Activated effector memory CD4-positive, alpha-beta T cell treated with Interleukin-2 at 50 U/mL for 16 hours (primary cell): ENCODE measurements at places on chromosomes 2 and 18.
A peak's percentile ranks its signal among the peaks of the same experiment; 100 is the strongest.

GRCh38 chr18:51520676-51521180, 323.2 kb upstream of the MEX3C start:
- DNase-seq, result no peak

DNA sequence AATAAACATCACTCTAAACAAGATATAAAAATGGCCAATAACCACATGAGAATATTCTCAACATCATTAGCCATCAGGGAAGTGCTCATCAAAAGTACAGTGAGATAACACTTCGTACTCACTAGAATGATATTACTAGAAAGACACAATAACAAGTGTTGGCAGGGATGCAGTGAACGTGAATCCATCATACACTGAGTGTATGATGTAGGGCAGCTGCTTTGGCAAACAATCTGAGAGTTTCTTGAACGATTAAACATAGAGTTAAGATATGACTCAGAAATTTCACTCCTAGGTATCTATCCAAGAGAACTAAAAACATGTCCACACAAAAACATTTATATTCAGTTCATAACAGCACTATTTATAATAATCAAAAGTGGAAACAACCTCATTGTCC, 368.9 kb downstream of the PID1 start:
- no peak for DNase-seq

GRCh38 chr18:51241226-51241625, 43.7 kb upstream of the MEX3C start:
- DNase-seq, result no peak

DNA sequence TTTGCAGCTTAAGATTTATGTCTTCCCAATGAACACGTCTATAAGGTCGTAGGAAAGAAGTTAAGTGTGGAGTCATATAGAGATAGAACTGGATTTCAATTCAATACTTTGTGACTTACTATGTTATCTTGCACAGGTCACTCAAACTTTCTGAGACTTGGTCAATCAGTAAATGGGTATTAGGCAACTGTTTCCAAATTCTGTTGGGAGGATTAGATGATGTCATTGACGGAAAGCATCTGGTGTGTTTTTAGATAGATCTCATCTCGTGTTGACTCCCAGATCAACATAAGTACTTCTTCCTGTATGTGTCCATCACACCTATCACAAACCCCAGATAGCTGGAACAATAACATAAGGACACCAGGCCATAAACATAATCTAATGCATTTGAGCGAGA, 771.1 kb upstream of the FANCL start:
- DNase-seq, result no peak

GRCh38 chr18:80233201-80233835, 14.0 kb downstream of the PARD6G start:
- no peak for DNase-seq

GRCh38 chr2:101766871-101767739, 69.6 kb downstream of the MAP4K4 start:
- DNase-seq, result no peak

GRCh38 chr2:214035091-214035852, 375.6 kb upstream of the VWC2L start:
- no peak for DNase-seq

- no peak for DNase-seq
These were observed 113.1 kb upstream of the ID2 start for GRCh38 chr2:8568543-8569302.

GRCh38 chr2:8329660-8330622, 351.9 kb upstream of the ID2 start:
- DNase-seq, result no peak

- DNase-seq, result no peak
These were observed 78.7 kb downstream of the EPHA4 start for GRCh38 chr2:221493391-221493790.

DNA sequence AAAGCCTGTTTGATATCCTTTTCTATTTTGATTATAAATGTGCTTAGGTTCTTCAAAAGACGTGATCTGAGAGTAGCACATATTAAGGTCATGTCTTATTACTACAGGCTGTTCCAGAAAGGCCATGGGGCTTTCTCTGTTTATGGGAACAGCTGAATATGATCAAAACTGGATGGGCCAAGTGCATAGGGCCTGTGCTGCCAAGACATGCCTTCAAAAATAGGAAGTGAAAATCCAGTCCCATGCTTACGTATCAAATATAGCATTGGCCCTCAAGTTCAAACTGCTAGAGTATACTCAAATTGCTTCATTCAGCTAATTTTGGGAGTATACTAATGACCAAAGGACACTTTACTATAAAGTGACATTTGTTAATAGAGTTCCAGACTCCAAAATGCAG, 24.1 kb downstream of the SLC25A52 start:
- DNase-seq, result no peak

DNA sequence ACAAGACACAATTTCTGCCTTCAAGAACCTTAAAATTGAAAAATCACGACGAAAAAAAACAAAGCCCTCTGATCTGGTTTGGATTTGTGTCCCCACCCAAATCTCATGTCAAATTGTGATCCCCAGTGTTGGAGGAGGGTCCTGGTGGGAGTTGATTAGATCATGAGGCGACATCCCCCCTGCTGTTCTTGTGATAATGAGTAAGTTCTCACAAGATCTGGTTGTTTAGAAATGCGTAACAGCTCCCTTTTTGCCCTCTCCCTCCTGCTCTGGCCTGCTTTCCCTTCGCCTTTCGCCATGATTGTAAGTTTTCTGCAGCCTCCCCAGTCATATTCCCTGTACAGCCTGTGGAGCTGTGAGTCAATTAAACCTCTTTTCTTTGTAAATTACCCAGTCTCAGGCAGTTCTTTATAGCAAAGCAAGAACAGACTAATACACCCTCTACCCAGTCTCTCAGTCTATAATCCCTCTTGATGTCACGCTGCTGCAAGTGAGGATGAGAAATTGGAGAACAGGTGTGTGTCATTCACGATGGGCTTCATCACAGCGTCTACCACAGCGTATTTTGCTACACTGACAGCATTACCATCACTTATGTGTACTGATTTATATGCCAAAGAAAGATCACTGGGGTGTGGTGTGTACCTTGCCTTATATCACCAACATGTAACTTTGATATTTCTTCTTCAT, 330.7 kb downstream of the MTX2 start:
- DNase-seq, result no peak

- peak; percentile 25 for DNase-seq
These were observed 85.3 kb downstream of the SPP2 start for GRCh38 chr2:234135750-234136221.

DNA sequence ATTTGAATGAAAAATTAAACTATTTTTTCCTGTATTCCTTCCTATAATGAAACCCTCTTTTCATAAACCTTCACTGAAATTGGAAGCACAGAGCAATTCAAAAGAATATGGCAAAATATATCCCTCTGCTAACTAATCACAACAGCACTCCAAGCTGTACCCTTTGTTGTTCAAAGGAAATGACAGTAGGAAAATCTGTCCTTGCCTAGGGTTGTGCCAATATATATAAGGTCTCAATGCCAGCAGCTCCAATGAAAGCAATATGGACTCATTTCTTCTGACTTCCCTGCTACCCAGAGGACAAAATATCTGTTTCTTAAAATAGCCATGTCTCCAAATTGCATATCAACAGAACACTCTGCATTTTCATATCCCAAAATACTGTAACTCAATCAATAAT, 373.9 kb upstream of the MC4R start:
- no peak for DNase-seq

GRCh38 chr2:72696559-72696958, 129.3 kb downstream of the EXOC6B start:
- no peak for DNase-seq

DNA sequence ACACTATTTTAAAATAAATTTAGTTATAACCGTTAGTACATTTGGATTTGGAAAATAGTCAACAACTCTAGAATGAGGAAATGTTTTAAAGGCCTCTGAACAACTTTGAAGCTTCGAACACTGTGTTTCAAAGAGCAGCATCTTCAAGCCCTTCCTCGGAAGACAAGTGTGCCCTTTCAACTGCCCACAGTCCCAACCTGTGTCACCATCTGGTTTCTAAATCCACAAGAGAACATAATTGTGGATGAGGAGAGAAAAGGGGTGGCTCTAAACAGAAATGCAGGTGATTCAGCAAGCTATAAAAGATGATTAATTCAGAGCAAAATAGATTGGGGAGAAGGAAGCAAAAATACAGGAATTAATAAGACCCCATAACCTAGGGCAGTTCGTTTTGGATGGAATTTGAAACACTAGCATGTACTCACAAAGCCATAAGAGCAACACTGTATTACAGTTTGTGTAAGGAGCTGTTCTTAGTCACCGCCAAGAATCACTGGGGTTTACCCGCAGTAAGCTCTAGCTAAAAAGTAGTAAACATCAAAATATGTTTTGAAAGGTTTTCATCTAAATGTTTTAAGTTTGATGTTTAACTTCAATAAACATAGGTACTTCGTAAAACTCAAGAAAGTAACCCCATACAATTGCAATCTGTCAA, 160.7 kb downstream of the EIPR1 start:
- DNase-seq, result no peak

- peak; percentile 25 for DNase-seq
These were observed at the start of gene EFHD1 for GRCh38 chr2:232633413-232634205. EFHD1 (plus strand) TSS chr2:232633604; CDS start chr2:232633705, 101 bp downstream.

DNA sequence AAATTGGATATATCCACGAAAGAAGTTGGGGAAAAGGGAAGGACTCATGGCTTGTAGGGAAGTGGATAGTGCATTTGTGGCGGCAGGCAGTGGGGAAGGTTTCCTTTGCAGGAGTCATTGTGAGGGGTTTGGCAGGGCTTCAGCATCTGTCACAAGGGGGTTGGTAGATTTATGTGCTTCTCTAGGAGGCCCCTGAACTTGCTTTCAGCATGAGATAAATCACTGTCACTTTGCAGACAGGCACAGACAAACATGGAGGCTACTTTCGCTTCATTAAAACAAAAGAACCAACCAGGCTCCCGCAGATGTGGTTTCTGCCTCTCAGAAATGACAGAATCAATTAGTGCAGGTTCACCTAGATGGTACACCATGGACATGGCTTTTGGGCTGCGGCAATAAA, 340.7 kb downstream of the TGIF1 start:
- DNase-seq, result no peak
